Cardiac septum (tissue), 1 donor: ENCODE measurements at places on chromosomes 7 and 10.

- DNase-seq = no peak
These were observed 102.1 kb downstream of the AUTS2 start for GRCh38 chr7:69700331-69700730.

GRCh38 chr7:120955577-120956149, 5.1 kb downstream of the ING3 start:
- DNase-seq = no peak

DNA sequence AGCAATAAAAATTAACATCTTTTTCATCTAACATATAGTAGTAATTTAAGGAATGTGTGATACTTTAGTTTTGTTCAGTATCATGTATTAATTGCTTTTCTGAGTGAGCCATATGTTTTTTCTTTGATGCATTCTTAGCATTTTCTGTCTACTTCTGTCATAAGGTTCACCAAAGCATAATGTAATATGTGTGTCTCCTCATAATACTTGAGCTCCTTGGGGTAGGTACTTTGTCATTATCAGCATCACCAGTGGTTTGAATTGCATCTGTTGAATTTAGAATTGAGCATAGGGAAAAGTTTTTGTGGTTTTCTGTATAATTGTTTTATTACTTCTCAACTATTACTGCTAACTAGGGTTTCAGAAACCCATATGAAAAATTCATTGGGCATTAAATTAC, 26.5 kb downstream of the VPS50 start:
- no peak for DNase-seq

DNA sequence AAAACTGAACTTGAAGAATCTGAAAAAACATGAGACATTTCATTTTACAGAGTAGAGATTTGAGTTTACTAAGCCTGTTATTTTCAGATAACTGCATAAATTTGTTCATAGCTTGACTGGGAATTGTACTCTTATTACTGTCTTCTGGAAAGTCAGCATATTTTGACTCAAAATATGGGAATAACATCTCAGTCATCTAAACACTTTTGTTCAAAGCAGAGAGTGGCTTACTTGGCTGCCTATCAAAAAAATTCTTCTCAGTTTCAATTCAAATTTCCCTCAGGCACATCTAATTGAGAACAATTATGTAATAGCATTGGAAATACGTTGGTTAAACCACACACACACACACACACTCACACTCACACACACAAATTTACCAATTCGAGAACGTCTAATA, 384.6 kb downstream of the ARL4A start:
- no peak for DNase-seq

DNA sequence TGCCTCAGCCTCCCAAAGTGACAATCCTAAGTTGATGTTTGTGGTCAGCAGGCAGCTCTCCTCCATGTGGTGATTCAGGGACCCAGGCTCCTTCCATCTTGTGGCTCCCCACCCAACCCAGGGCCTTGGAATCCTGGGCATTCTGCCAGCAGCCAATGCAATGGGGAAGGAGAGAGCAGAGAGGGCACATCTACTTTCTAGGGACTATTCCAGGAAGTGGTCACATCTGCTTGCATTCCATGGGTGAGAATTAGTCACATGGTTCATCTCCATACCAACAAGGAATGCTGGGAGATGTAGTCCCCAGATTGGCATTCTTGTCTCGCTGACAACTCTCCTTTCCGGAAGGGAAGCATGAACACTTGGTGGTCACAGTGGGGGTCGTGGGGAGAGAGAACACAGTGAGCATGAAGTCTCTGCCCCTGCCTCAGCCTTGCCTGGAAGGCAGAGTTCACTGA, 9.9 kb upstream of the SRRM3 start:
- no peak for DNase-seq

DNA sequence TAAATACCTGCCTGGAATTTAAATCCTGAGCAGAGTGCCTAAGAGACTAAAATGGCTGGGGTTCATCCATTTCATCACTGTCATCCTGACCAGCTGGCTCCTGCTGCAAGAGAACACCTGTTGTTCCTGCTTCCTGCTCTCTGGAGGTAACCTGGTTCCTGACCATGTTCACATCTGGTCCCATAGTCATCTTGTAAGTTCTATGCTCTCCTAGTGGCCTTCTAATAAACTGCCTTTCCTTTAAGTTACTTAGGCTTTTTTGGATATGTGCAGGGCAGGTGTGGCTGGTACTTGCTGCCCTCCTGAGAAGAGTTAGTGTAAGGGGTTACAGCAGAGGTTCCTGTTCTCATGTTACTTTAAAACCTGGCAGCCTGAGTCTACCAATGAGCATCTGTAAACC, 80.0 kb downstream of the NRCAM start:
- DNase-seq = no peak

GRCh38 chr7:97215556-97215955, 98.1 kb downstream of the SDHAF3 start:
- DNase-seq = no peak

- DNase-seq = peak; percentile 39
These were observed 194.4 kb upstream of the RNF32 start for GRCh38 chr7:156445997-156446761.

DNA sequence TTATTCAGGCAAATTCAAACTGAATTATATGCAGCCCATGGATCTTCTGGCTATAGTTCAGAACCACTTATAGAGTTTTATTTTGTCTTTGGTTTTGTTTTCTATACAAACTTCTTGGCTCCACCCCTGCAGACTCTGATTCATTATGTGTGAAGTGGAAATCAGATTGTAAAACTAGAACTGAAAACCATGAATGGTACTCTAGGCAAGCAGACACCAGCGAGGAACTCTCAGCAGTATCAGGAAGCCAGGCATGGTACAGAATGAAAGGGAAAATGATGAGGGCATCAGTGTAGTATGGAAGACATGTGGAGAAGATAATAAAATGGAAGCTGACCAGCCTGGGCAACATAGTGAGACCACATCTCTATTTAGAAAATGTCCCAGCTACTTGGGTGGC, 1026.9 kb upstream of the C7orf33 start:
- no peak for DNase-seq

DNA sequence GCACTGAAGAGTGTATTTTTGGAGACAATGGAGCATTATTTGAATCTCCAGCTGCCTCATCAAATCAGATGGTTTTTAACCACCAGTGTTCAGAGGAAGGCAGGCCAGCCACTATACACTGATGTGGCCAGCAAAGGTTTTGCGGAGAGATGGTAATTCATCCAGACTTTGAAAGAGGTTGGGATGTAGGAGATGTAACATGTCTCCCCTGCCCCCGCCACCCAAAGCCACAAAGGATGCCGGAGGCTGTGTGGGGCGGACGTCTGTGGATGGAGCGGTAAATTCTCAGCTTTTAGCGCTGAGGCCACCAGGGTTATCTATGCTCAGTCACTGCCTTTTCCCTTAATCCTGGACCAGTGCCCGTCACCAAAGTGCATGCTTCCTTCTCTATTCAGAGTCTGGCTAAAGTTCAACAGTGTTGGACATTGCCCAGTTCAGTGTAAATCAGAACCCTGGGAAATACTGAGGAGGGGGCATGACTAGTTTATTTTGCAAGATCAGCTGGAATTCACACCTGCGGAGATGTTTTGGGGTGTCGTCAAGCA, 3.7 kb upstream of the TRIP6 start:
- no peak for DNase-seq

GRCh38 chr10:102431452-102432124, 786 bp downstream of the CUEDC2 start:
- no peak for DNase-seq

GRCh38 chr10:72105098-72105475, 16.7 kb upstream of the SPOCK2 start:
- no peak for DNase-seq

GRCh38 chr10:71378336-71379117, 18.2 kb upstream of the CDH23 start:
- no peak for DNase-seq

DNA sequence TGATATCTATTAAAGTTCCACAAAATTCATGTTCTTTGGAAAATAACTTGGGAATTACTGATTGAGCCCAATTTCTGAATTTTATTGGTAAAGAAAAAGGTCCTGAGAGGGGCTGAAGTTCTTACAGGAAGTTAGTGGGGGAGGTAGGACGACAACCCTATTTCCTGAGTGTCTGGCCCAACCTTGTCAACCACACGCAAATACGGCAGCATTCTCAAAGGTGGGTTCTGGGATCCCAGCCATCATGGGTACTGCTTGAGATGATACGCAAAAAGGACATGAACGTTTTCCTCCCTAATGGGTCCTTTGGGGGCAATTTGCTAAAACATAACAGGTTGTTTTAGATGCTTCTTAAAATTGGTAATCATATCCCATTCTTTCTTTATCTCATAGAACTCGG, 2.7 kb upstream of the PDCD4 start:
- DNase-seq = no peak

- no peak for DNase-seq
These were observed 152.0 kb downstream of the TPST1 start for GRCh38 chr7:66357087-66357486.

DNA sequence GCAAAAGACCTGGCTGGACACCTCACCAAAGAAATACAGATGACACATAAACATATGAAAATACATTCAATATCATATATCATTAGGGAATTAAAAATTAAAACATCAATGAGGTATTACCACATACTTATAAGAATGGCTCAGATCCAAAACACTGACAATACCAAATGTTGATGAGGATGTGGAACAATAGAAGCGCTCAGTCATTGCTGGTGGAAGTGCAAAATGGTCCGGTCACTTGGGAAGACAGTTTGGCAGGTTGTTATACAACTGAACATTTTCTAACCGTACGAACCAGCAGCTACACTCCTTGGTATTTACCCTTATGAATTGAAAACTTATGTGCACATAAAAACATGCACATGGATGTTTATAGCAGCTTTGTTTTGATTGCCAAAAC, 38.5 kb downstream of the ZMYND11 start:
- no peak for DNase-seq

GRCh38 chr10:36173364-36173763, 531.3 kb upstream of the FZD8 start:
- DNase-seq = no peak

DNA sequence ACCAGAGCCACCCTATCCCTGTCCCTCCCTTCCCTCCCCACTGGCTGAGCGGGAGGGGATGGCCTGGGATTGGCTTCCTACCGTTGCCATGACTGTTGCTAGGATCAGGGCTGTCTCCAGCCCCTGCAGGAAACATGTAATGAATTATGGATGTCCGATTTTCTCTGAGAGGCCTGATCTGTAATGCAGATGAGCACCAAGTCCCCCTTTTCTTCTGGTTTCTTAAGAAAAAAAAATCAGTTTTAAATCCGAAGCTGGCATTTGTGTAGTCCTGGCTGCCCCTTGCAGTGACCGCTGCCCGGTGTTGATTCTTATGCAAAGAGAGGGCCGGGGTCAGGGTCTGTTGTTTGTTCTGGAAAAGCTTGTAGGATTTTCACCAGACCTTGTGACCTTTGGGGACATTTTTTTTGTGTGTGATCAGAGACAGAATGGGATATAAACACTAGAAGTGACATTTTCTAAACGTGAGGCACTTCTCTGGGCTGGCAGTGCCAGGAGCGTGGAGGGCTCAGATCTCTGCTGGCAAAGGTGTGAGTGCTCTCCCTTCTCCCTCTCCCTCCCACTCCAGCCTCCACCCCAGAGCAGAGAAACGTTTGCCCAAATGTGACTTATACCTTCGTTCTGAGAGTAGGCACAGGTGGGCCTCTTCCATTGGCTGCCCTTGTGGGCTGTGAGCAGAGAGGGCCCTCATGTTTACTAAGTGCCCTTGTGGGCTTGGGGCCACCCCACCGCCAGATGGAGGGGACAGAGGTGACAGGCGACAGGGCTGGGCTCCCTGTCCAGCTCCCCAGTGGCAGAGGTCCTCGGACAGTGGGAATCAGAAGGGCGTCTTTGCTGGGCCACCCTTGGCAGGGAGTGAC, 127.5 kb downstream of the DNAJB6 start:
- no peak for DNase-seq

- no peak for DNase-seq
These were observed 11.6 kb upstream of the TNPO3 start for GRCh38 chr7:129066290-129067131.

DNA sequence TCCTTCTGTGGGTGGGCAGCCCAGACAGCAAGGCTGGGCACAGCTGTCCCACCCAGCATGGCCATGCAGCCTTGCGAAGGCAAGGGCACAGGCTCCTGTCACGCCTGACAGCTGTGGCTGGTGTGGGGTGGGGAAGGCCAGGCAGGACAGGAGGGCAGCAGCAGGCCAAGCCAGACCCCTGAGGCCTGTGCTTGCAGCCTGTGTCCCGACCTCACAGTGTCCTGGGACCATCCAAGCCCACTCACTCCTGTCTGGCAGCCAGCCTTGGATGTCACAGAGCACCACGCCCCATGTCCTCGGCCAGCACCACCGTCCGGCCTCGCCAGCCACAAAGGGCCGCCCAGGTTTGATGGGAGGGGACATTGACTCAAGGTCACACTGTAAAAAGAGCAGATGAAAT, 85.5 kb upstream of the LRRC4 start:
- no peak for DNase-seq

DNA sequence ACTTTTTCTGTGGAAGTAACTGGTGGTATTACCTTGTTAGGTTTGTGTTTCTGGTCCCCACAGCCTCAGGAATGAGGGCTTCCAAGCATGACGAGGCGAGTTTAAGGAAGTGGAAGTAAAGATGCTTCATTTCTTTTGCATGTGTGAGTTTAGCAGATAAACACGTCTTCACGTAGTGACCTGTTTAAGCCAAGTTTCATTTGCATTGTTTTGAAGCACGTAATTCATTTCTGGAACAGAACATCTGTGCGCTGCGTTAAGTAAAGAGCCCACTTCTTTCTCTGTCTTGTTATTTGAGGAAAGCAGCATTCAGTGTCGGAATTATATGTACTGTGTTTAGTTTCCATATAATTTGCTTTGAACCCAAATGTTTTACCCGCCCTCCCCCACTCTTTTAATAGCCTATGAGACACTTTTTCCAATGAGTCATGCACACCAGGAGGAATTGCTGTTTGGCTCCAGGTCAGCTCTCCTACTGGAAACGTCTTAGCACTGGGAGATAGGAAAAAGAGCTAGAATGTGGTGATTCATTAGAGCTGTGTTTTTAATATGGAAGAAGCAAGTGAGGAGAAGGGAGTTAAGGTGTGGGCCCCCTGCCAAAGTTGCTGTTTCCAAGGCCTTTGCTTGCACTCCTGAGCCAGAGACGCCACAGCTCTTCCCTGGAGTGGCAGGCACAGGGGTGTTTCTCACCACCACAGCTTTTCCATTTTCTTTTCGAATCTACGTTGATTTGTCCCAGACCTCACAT, 36.7 kb downstream of the BTBD16 start:
- DNase-seq = peak; percentile 83

DNA sequence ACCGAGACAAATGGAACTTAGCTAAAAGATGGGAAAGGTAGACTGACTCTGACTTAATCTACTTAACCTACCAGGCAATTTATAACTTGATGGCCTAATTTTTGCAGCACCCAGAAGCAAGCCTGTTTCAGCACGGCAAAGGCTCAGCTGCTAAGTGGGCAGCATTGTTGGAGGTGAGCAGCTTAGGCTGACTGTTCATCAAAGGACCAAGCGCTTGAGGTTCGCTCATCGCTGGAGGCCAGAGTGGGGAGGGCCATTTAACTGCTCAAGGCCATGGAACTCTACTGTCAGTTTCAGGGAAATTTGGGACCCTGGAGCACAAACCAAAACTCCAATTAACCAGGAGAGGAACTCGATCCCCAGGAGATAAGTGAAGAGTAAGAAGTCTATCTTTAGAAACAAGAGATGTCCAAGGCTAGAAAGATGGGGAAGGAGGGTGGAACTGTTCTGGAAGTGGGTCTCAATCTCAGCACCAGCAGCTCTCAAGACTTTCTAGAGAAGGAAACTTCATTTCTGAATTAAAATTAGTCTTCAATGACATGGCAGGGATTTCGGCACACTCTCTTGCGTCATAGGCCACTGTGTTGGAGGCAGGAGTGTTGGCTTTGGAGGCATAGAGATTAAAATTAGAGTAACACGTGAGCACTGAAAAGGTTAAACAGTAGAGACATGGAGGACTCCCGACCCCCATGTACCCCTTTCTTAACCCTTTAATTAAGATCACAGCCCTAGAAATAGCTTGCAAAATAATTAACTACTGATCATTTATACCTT, 43.1 kb downstream of the EGFR start:
- DNase-seq = no peak
